ENCODE measurements at places on chromosomes 2 and 18. TPM values are rescaled to one million over a fixed set of nuclear protein-coding genes. Genes with fewer than 3 reads are reported as not detected.

- H3K27me3 ChIP-seq, result no peaks in the 10 kb centered on the region
- no peak for DNase-seq
- no peaks in the 10 kb centered on the region for H3K36me3 ChIP-seq
- no peak overlapping the region for H3K27ac ChIP-seq
- no peak overlapping the region for H3K4me3 ChIP-seq
Measured at GRCh38 chr2:101534149-101534611, 59.3 kb upstream of the RFX8 start.

DNA sequence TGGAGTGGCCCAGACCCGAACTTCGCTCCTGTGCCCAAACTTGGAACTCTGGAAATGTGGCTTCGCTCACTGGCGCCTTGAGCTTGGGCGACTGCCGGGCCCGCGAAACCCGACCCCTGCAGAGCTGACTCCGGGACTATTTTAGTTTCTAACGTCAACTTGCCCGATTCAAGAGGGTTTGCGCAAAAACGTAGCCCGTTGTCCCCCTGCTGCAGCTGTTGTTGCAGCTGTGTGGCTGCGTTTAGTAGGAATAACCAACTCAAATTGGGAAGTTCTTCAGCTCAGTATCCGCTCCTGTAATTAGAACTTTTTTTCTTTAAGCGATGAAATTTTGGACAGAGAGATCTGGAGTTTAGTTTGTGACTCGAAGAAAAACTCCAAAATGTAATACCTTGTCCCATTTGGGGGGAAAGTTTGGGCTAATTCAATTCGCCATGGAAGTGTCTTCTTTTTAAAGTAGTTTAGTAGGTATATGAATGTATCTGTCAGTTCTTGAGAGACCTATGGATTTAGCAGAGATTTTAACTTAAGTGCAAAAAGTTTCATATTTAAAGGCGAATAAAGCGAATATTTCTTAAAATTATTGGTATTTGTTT, 559 bp downstream of the MYL12A start:
- H3K4me1 ChIP-seq, result peaks cover 47% of the 10 kb centered on the region
- peak overlapping the region; percentile 81 for H3K4me3 ChIP-seq
- DNase-seq, result no peak
- H3K36me3 ChIP-seq, result peaks cover 19% of the 10 kb centered on the region

DNA sequence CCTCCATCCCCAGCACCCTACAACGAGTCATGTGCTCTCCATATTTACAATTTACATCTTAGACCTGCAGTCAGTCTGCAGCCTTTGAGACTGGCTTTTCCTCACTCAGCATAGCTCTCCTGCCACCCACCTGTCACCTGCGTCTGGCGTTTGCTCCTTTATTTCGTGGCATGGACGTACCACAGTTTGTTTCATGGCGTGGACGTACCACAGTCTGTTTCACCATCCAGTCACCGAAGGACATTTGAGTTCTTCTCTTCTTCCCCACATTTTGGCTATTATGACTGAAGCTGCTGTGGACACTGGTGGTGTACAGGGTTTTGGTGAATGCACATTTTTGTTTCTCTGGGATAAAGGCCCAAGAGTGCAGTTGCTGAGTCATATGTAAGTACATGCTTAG, 141.8 kb upstream of the CTDP1 start:
- no peaks in the 10 kb centered on the region for H3K36me3 ChIP-seq
- peaks cover 6% of the 10 kb centered on the region for H3K27me3 ChIP-seq
- no peak overlapping the region for H3K4me3 ChIP-seq
- H3K27ac ChIP-seq, result no peak overlapping the region
- no peaks in the 10 kb centered on the region for H3K4me1 ChIP-seq

DNA sequence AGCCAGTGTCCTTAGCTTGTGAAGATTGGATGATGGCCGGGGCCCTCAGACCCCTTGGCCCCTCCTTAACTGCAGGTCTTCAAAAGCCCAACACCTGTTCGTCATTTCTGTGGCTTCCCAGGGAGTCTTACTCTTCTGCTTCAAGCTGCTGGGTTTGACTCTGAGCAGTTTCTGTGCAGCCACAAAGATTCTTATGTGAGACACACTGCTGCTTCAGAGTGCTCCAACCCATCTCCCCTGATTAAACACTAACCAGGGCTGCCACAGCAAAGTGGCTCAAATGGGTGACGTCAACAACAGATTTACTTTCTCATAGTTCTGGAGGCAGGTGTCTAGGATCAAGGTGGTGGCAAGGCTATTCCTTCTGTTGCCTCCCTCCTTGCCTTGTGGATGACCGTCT, 40.8 kb downstream of the TSN start:
- no peak for DNase-seq
- H3K27me3 ChIP-seq, result no peaks in the 10 kb centered on the region
- no peak overlapping the region for H3K4me3 ChIP-seq
- no peaks in the 10 kb centered on the region for H3K36me3 ChIP-seq

- no peak for DNase-seq
- H3K4me3 ChIP-seq, result no peak overlapping the region
- H3K27ac ChIP-seq, result no peak overlapping the region
Measured at GRCh38 chr2:190129421-190130199, 67.1 kb upstream of the MSTN start.

DNA sequence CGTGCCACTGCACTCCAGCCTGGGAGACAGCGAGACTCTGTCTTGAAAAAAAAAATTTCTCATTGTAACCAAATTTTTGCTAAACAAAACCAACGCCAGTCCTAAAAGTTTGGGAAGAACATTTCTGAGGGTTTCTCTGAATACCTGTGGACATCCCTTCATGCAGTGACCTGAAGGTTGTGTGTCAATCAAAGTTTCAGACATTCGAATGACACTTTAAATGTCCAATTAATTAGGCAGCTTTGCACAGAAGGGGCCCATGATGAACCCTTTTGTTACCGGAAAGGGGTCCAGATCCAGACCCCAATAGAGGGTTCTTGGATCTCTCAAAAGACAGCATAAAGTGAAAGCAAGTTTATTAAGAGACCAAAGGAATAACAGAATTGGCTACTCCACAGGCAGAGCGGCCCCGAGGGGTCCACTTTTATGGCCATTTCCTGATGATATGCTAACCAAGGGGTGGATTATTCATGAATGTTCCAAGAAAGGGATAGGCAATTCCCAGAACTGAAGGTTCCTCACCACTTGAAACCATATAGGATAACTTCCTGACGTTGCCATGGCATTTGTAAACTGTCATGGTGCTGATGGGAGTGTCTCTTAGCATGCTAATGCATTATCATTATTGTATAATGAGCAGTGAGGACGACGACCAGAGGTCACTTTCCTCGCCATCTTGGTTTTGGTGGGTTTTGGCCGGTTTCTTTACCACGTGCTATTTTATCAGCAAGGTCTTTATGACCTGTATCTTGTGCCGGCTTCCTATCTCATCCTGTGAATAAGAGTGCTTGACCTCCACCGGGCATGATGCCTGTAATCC, 27.5 kb upstream of the HPCAL1 start:
- H3K27me3 ChIP-seq, result no peaks in the 10 kb centered on the region
- H3K4me1 ChIP-seq, result peaks cover 20% of the 10 kb centered on the region
- no peaks in the 10 kb centered on the region for H3K36me3 ChIP-seq

- DNase-seq, result no peak
- no peak overlapping the region for H3K27ac ChIP-seq
- peaks cover 26% of the 10 kb centered on the region for H3K36me3 ChIP-seq
- H3K27me3 ChIP-seq, result no peaks in the 10 kb centered on the region
- no peak overlapping the region for H3K4me3 ChIP-seq
Measured at GRCh38 chr2:231099918-231100317, 24.9 kb downstream of the HTR2B start.

GRCh38 chr18:48126240-48126639, 195.8 kb upstream of the SMAD2 start:
- no peaks in the 10 kb centered on the region for H3K36me3 ChIP-seq
- H3K27ac ChIP-seq, result no peak overlapping the region
- H3K27me3 ChIP-seq, result no peaks in the 10 kb centered on the region
- DNase-seq, result no peak

DNA sequence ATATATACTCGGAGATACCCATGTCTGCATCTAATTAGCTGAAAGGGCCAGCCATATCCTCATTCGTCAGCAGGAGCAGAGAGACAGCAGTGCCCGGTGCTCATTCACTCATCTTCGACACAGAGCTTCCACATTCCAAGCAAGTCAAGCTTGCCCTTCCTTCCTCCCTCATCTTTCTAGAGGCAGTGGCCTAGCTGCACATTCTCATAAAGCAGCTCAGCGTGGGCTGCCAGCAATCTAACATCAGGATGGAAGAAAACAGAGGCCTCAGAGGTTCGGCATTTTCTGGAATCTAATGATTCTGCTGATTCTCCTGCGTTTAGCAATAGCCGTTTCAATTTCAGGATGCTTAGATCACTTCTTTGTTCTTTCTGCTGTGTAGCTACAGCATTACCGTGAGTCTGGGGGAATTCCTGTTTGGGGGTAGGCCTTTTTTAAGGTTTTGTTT, 68.8 kb downstream of the CLHC1 start:
- H3K36me3 ChIP-seq, result no peaks in the 10 kb centered on the region
- no peak overlapping the region for H3K4me3 ChIP-seq
- peak overlapping the region; percentile 69 for H3K27ac ChIP-seq
- H3K4me1 ChIP-seq, result peaks cover 70% of the 10 kb centered on the region

- no peak for DNase-seq
- no peak overlapping the region for H3K27ac ChIP-seq
- H3K27me3 ChIP-seq, result no peaks in the 10 kb centered on the region
Measured at GRCh38 chr2:236974752-236975151, 110.9 kb upstream of the COPS8 start.

DNA sequence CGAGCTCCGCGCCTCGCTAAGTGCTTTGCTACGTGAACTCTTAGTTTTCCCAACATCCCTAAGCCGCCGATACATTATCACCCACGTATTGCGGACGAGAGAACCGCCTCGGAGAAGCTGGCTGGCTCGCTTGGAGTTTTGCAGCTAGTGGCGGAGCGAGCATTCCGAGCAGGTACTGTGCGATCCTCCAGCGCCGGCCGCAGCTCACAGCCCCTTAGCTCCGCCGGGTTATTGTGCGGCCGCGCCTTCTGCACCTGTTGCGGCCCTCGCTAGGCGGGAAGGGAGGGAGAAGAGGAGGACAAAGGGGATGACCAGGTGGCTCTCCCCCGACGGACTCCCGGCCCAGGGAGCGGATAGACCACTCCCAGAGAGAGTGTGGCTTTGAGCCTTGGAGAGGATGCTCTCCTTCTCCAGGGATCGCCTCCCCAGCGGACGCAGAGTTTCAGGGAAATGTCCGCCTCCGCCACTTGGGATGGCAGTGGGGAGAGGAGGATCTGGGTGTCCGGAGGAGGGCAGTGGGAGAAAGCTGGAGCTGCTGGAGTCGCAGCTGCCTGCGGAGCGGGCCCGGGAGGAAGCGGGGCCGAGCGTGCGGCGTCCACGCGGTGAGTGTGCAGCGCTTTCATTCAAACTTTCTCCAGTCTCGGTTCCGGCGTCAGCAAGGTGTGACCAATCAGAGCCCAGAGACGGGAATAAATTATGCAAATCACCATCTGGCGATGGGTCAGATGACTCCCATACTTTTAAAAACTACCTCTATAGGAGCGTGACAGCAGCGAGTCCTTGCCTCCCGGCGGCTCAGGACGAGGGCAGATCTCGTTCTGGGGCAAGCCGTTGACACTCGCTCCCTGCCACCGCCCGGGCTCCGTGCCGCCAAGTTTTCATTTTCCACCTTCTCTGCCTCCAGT, at the start of gene LIPG:
LIPG (plus strand) TSS at position 769 of the 905 bp plus-strand sequence. CDS start 252 bp downstream, outside the sequence.
- peaks cover 36% of the 10 kb centered on the region for H3K27me3 ChIP-seq
- DNase-seq, result peak; percentile 69
- no peak within 1 kb of the TSS for H3K27ac ChIP-seq
- H3K4me1 ChIP-seq, result peaks cover 23% of the 10 kb centered on the region
- H3K36me3 ChIP-seq, result no peaks in the 10 kb centered on the region

DNA sequence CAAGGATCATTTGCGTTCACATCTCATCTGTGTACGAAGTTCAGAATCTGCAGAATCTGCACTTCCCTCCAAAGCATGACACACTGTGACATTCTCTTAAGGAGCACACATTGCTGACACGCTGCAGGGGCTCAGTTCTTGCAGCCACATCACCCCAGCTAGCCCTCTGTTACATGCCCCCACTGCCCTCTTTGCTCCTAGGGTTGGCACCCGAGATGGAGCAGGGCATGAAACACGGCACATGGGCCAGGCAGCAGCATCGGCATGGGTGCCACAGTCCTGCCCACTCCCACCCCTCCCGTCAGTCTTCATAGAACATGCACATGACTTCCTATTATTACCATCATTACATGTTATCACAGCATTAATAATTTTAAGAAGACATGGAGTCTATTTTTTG, 76.4 kb downstream of the COL6A3 start:
- no peak overlapping the region for H3K4me3 ChIP-seq
- no peaks in the 10 kb centered on the region for H3K4me1 ChIP-seq
- no peak for DNase-seq
- no peak overlapping the region for H3K27ac ChIP-seq

GRCh38 chr2:187091664-187092063, 242.7 kb upstream of the ZSWIM2 start:
- no peaks in the 10 kb centered on the region for H3K4me1 ChIP-seq
- DNase-seq, result no peak
- no peaks in the 10 kb centered on the region for H3K36me3 ChIP-seq
- no peaks in the 10 kb centered on the region for H3K27me3 ChIP-seq

- DNase-seq, result no peak
- H3K27me3 ChIP-seq, result no peaks in the 10 kb centered on the region
- no peaks in the 10 kb centered on the region for H3K36me3 ChIP-seq
- H3K4me1 ChIP-seq, result no peaks in the 10 kb centered on the region
- H3K4me3 ChIP-seq, result no peak overlapping the region
Measured at GRCh38 chr18:66439670-66440069, 164.2 kb downstream of the CDH19 start.

DNA sequence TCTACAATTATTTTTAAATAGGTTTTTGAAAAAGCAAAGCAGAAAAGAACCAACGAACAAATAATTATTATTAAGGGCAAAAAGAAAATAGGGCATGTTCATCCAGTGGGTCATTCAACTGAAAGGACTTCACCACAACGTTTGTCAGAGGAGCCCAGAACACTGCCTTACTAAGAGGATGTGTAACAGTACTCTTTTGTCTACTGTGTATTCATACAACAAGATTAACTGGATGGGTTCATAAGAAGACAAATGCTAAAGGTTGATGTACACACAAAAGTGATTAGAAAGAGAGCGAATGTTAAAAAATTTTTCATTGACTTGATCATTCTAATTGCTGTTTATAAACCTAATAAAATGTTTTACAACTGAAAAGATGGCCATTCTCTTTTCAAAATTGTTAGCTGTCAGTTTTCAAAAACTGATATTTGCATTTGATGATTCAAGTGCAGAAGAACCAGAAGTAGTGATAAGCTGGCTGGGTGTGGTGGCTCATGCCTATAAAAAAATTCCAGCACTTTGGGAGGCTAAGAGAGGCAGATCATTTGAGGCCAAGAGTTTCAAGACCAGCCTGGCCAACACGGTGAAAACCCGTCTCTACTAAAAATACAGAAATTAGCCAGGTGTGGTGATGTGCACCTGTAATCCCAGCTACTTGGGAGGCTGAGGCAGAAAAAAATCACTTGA, 33.1 kb downstream of the MGAT4A start:
- H3K36me3 ChIP-seq, result peaks cover 5% of the 10 kb centered on the region
- DNase-seq, result no peak

Gene SLC5A7
- 0.81 TPM for total RNA-seq

Gene MBP
- total RNA-seq, result 78.9 TPM

Gene SRD5A2
- not detected for total RNA-seq

Gene NCKAP5
- total RNA-seq, result 40.8 TPM

Gene GCG
- total RNA-seq, result not detected

Gene OXER1
- total RNA-seq, result 1.1 TPM

Gene TMEM163
- total RNA-seq, result 34.6 TPM

Gene VRK2
- total RNA-seq, result 23.8 TPM
